ENCODE measurements at places on chromosomes 13 and 19. TPM values are rescaled to one million over a fixed set of nuclear protein-coding genes. Genes with fewer than 3 reads are reported as not detected.

Gene PINLYP
- 3.2 TPM for total RNA-seq

GRCh38 chr13:46134961-46135522 lies 30.2 kb upstream of the CPB2 start:
- DNase-seq: no peak

GRCh38 chr13:31101472-31102170 lies 60.1 kb downstream of the HSPH1 start:
- DNase-seq: no peak

Gene RASGRP4
- total RNA-seq: 1.8 TPM

Gene LACC1
- 7.5 TPM for total RNA-seq

GRCh38 chr19:33217881-33218280 lies 7.8 kb downstream of the SLC7A10 start:
- DNase-seq: no peak

- no peak for DNase-seq
Observed at GRCh38 chr13:53241891-53242348, 213.3 kb downstream of the OLFM4 start.

DNA sequence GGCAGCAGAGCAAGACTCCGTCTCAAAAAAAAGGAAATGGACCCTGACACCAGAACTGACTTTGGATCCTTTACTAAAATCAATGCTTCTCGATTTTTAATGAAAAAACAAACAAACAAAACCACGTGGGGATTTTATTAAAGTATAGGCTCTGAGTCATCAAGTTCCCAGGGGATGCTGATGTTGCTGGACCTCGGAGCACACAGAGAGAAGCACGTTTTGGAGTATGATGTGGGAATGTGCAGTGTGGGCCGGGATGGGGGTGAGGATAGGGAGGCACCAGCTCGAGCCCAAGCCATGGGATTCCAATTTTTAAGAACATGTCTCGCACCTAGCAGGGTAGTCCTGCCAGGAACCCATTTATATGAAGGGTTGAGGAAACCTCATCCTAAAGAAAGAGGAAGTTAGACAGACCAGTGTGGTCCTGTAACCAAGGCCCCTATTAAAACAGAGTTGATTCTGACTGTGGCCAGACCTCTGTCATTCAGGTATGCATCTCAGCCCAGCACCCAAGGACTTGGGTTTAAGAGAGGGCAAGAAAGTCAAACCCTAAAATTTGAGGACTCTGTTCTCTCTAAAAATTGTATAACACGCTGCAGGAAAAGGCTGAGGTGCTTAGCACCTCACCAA lies 6.4 kb downstream of the FLT1 start:
- no peak for DNase-seq

DNA sequence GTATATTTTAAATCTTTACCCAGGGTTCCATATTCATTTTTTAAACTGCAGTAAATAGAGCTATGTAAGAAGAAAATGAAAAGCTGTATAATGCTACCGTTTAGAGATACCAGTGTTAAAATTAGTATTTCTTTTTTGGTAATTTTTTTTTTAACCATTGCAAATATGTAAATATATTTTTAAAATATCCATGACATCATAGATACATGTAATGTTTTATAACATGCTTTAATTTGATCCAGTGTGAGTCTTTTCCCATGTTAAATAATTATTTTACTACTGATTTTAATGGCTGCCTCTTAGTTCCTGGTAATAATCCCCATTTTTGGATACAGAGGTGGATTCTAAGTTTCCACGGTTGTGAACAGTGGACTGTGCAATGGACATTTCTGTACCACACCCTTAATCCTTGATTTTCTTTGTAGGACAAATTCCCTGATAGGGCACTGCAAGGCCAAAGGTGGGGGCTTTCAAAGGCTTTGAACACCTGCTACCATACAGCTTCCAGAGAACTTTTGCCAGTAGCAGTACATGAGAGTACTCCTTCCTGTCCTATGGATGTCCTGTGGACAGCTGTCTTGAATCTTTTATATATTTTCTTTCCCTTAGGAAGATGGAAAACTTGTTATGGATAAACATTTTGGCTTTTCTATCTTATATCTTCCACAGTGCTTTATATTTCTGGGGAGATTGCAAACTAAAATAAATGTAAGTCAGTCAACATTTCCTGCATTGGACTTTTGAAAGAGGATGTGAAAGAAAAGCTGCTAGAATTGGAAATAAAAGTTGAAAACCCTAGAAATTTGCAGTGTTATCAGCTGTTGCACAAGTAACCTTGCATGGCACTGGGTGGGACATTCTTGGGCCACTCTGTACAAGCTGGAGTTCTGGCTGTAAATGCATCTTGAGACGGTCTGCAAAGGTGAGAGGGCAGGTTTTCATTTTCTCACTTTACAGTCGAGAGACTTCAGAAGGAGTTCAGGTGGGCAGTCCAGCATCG lies 46.8 kb downstream of the ARHGEF7 start:
- DNase-seq: no peak

DNA sequence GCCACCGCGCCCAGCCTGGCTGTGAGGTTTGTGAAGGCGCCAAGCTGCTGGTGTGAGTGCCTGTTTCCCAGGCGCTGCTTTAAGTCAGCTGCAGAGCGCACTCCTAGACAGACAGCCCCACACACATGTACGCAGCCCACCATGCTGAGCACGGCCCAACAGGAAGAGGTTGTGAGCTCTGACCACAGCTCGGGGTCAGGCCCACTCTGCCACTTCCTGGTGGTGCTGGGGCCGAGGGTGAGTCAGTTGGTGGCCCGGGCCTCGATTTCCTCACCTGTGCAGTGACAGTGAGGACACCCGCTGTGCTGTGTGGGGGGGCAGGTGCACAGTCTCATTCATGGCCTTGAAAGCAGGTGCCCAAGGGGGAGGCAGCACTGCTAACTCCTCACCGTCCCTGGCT lies 106.7 kb downstream of the KDM4B start:
- DNase-seq: no peak

DNA sequence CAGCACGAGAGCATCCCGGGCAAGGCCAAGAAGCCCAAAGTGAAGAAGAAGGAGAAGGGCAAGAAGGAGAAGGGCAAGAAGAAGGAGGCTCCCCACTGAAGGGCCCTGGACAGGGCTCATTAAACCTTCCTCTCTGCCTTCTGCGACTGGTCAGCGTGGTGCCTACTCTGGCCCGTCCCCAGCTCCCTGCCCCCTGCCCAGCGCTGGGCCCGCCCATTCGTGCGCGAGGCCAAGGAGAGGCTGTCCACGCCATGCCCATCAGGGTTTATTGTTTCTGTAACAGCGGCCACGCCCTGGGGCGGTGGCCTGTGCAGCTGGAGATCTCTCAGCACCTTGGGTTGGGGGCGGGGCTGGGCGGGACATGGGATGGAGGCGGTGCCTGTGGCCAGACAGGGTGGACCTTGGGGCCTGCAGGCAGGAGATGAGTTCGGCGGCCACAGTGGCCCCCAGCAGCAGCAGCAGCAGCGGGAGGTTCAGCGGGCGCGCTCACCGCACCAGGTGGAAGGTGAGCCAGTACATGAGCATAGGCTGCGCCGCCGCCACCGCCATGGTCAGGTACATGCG lies 897 bp downstream of the C19orf33 start:
- DNase-seq: peak; percentile 69

DNA sequence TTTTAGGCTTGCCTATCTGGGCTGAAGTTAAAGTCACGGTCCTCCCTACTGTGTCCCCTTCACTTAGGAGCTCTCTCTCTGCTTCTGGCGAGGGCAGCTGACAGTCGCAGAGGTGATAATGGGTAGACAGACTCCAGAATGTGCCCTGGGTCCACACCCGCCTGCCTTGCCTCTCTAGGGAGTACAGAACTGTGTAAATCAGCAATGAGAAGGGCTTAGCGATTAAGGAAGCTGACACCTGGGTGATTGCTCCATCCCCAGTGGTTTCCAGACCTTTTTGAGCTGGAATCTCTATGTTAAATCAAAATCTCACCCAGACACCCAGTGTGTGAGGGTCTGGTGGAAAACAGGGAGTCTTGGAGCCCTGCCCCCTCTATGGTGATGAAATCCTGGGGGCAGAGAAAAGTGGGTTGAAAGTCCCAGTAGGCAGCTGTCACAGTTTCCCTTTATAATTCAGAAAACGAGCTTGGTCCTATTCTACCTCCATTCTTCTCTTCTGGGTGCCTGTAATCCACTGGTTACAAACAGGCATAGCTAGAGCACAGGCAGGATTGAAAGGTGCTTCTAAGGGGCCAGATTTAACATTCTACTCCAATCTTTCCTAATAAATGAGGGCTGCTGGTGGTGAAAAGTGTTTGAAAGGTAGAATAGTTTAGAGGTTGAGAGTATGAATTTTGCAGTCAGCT lies 46.9 kb downstream of the OLFM4 start:
- DNase-seq: no peak

DNA sequence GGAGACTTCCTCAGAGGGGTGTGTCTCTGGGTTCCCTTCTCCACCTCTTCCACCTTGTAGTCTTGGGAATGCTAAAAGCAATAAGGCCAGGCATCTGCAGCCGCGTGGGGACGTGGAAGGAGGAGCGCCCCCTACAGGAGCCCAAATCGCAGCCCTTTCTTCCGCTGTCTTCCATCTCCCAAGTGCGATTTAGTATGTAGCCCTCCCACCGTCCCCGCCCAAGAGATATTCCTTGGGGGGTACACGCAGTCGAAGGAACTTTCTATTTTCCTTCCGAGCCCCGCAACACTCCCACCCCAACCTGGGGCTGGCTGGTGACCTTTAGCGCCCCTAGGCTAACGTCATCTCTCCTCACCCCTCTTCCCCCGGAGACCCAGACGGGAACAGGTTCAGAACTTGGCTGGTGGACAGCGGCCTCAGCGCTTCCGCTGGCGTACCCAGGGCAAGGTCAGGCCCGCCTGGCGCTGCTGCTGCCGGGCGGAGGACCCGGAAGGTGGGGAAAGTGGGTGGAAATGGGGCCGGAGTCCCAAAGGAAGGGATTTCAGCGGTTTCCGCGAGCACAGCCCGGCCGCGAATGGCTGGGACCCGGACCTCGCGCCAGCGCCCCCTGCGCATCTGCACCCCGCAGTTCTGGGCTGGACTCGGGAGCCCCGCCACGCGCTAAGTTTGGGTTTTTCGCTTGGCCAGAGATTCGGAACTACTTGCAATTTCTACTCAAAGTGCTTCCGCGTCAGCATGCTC lies 2.1 kb upstream of the PCDH8 start:
- peak; percentile 80 for DNase-seq

Gene MEF2B
- 0.55 TPM for total RNA-seq

DNA sequence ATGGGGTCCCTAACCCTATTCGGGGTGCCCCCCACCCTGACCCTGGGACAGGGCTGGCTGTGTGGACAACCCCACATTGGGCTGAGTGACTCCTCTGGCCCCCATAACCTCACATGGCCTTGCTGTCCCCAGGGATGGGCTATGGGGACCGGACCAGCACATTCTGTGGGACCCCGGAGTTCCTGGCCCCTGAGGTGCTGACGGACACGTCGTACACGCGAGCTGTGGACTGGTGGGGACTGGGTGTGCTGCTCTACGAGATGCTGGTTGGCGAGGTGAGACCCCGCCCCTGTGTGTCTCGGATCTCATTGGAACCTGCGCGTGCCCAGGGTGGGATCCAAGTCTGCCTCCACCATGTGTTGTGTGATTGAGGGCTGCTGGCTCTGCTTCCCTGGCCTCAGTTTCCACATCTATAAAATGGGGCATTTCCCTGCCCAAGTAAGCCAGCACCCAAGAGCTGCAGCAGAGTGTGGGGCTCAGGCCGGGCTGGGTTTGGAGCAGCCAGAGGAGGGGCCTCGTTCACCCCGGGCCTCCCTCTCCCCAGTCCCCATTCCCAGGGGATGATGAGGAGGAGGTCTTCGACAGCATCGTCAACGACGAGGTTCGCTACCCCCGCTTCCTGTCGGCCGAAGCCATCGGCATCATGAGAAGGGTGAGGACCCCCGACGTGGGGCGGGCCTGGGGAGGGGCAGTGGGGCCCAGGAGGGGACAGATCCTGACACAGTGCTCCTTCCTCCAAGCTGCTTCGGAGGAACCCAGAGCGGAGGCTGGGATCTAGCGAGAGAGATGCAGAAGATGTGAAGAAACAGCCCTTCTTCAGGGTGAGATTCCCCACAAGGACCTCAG lies 4.9 kb downstream of the PTGER1 start:
- no peak for DNase-seq

GRCh38 chr13:43244481-43244880 lies 221.1 kb downstream of the DNAJC15 start:
- no peak for DNase-seq

DNA sequence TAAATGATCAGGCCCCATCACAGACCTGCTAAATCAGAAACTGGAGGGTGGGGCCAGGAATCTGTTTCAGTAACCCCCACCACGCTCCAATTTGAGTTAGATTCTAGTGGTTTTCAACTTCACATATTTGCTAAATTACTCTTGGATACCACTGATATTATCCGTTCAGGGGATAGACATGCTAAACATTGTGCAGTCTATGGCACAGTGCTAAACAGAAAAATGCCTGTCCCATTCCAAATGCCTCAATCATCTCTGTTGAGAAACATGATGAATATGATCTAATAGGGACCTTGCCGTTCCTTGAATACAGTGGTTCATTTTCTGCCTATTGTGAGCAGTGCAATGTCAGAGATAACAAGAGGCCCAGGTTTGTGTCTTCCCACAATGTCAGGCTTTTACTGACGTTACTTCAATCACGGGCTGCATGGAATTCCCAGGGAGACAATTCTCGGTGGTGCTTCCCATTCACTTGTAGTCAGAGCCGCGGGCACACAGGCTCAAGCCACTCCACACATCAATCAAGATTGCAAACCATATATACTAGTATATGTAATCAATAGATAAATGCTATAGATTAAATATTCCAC lies 52.7 kb downstream of the MYO16 start:
- no peak for DNase-seq
